Hematopoietic multipotent progenitor cell treated with erythropoietin and hydrocortisone succinate and interleukin-3 and kit ligand, for 8 days (in vitro differentiated cells): ENCODE measurements at places on chromosomes 3 and 15.

- peak; percentile 10 for DNase-seq
Measured at GRCh38 chr3:148962513-148962912, 28.8 kb upstream of the GYG1 start.

DNA sequence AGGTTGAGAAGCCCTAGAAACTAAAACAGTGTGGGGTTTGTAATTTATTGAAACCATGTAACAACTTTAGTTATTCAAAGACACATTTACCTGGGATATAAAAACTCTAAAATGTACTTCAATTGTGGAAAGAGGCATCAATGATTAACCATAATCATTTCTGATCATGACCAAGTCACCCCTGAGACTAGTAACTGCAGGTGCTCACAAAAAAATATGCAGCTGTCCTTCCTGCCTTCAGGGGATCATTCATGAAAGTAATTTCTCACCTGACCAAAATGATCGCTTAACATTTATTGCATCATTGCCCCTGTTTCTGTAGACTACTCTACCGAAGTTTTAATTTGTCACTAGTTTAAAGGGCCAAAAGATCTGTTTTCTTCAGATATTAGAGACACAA, 9.0 kb downstream of the ACP3 start:
- DNase-seq, result no peak

- no peak for DNase-seq
Measured at GRCh38 chr3:159451482-159451881, 537.2 kb upstream of the IL12A start.

GRCh38 chr15:81229586-81229985, 32.9 kb downstream of the IL16 start:
- DNase-seq, result no peak

DNA sequence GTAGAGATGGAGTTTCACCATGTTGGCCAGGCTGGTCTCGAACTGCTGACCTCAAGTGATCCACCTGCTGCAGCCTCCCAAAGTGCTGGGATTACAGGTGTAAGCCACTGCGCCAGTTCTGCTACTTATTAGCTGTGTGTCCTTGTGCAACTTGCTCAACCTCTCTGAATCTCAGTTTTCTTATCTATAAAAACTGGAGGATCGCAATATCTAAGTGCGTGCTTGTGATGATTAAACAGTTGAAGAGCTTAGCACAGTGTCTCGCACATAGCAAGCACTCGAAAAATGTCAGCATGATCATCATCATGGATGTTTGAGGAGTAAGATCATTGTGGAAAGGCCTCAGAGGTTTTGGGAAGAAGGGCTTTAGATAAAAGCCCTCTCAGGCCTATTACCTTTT, 10.8 kb downstream of the CLCN2 start:
- DNase-seq, result no peak

- DNase-seq, result peak; percentile 41
Measured at GRCh38 chr3:154758109-154758868, 321.8 kb upstream of the MME start.

DNA sequence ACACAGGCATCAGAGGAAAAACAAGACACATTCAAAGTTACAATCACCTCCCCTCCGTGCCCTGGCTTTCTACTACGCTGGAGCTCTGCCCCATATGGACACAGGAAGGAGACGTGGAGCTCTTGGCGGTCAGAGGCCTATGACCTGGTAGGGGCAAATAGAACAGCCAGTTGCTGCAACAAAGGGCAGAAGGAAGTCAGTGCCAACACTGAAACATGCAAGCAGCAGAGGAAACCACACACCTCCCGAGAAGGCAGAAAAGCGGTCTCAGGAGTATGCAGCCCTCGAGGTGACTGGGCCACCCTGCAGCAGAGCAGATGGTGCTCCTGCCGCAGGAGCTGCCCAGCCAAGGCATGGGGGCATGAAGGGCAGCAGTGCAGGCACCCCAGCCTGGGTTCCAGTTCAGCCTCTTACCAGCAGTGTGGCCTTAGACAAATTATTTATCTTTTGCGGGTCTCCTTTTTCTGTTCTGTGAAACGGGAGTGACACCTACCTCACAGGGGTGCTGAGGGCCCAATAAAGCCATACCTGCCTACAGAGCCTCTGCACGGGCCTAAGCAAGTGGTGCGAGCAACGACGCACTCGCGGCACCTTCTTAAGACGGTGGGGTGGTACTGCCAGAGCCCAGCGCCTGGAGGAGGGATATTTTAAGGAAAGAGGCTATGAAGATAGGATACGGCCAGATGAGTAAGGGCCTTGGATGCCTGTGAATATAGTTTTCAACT, 8.6 kb downstream of the ZXDC start:
- no peak for DNase-seq

GRCh38 chr3:123300583-123300982, 98.8 kb downstream of the SEC22A start:
- DNase-seq, result no peak

GRCh38 chr3:62044874-62045411, 328.4 kb downstream of the FEZF2 start:
- DNase-seq, result no peak

DNA sequence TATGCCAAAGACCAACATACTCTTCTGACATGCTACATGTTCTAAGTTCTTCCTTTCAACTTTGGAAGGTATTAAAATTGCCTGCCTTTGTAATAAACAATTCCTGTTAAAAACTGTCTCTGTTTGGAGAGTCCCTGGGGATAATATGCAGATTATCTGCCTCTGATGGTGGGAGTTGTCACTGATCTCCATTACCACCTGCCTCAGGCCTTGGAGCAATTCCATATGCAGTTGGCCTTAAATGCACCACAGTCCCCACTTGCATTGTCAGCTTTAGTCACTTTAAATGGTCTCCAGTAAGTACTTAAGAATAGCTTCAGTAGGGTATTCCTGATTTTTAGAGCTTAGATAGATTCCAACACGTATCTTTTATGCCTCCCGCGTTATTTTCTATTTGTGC, 121.1 kb upstream of the GOLIM4 start:
- no peak for DNase-seq

- DNase-seq, result no peak
Measured at GRCh38 chr3:189833996-189834395, 202.8 kb downstream of the TP63 start.

GRCh38 chr3:38007754-38008090, 17.1 kb downstream of the VILL start:
- no peak for DNase-seq

DNA sequence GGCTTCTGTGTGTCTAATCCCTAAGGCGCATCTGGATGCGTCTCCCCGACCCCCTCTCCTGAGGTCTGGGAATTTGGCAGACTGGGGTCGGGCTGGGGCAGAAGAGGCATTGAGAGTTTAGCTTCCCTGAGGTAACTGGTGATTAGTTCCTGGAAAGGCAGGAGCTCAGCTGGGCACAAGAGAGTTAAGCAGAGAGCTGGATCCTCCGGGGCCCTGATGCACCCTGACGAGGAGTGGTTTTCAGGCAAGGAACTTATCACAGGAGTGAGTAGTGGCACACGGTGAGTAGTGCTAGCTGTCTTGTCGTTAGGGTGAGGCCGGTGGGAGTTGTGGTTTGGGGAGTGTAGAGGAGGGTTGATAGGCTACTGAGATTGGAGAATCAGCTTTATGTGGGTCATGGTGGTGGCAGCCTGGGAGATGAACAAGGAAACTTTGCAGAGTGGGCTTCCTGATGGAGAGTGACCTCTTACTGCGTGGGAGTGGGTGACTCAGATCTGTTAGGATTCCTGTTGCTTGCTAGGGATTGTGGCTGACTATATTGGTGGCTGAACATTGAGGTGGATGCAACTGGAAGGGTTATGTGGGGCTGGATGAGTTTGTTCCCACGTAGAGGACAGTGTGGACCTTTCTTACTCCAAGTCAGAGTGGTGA, 897 bp downstream of the RAD54L2 start:
- DNase-seq, result peak; percentile 76

DNA sequence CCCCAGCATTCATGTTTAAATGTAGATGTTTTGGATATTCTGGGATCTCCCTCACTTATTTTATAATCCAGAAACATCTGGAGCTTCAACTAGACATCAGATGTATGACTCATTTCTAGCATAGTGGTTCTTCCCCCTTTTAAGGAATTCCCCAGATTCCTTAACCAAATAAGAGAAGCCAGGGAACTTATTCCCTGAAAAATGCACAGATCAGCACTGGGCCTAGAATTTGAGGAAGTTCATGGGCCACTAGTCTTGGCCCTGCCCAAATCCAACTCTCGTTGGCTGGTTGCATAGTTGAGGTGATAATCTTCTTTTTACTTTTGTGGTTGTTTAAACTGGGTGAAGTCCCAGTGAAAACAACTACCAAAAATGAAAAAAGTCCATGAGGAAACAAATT, 20.4 kb downstream of the RARRES1 start:
- no peak for DNase-seq

- DNase-seq, result peak; percentile 34
Measured at GRCh38 chr3:160368804-160369203, 30.2 kb downstream of the IFT80 start.

- no peak for DNase-seq
Measured at GRCh38 chr3:52005571-52005986, 9.9 kb upstream of the RPL29 start.

GRCh38 chr15:43492266-43492665, 690 bp downstream of the TP53BP1 start:
- no peak for DNase-seq

DNA sequence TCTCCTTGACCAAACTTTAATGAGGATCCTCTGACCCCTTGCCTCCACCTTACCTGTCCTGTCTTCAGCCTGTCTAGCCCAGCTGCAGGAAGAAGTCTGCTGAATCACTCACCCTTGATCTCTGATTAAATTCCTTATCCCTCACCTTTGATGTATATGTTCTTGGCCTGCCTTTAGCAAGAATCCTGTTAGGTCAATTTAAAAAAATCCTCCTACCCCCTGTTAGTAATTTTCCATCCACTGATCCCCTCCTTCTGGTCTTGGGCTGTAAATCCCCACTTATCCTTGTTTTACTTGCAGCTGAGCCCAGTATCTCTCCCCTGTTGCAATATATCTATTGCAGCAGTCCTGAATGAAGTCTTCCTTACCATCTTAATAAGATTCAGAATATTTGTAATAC, 39.0 kb downstream of the MYH15 start:
- DNase-seq, result no peak

- no peak for DNase-seq
Measured at GRCh38 chr15:45670511-45670910, 35.7 kb downstream of the SQOR start.

DNA sequence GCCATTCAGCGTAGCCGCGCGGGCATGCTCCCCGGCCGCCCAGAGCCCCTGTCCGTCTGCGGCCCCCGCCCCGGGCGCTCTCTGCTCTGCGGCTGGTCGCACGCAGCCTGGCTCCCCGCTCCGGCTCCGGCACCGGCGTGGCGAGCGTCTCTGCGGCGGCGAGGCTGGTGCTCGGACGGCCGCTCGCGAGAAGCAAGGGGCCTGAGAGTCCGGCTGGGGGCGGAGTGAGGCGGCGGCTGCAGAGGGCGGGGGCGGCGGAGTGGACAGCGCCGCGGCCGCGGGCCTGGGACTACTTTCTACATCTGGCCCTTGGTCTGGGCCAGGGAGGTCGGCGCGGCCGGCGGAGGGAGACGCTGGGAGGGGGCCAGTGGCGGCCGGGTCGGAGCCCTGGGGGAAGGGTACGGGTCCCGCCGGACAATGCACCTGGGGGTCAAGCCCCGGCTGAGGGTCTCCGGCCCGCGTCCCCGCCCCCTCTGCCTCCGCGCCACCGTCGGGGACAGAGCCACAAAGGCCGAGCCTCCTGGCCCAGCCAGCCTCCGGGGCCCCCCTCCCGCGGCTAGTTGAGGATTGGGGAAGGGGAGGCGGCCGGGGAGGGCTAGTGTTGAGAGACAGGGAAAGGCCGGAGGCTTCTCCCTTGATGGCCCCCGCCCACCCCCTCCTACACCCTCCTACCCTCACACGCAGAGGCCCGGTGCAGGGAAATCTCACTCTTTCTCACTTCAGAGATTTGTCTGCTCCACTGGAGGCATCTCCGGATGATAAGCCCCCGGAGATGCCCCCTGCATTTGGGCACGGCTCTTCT, at the start of gene PRTG:
TSS of gene PRTG (minus strand) at position 226 of the 802 bp plus-strand sequence. CDS start at position 5, 221 bp downstream.
- no peak for DNase-seq

- no peak for DNase-seq
Measured at GRCh38 chr15:93307513-93307912, 218.5 kb upstream of the RGMA start.
